CD4-positive, alpha-beta memory T cell (primary cell): ENCODE measurements at places on chromosomes 12 and 14.

DNA sequence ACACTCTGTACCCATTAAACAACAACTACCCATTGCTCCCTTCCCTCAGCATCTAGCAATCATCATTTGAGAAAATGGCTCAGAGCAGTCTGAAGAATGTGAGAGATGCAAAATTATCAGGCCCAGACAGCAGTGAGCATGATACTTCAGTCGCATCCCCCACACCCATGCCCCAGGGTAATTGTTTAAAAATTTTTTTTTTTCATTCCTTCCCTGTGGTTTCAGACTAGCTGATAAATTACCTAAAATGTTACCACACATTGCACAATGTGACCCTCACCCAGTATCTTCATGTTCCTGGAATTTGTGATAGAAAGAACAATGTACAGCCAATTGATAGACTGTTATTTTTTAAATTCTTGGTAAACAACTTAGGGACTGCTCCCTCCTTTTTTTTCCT lies 11.3 kb upstream of the USP15 start:
- DNase-seq, result no peak

GRCh38 chr12:42804928-42805327 lies 215.4 kb upstream of the PRICKLE1 start:
- DNase-seq, result no peak

DNA sequence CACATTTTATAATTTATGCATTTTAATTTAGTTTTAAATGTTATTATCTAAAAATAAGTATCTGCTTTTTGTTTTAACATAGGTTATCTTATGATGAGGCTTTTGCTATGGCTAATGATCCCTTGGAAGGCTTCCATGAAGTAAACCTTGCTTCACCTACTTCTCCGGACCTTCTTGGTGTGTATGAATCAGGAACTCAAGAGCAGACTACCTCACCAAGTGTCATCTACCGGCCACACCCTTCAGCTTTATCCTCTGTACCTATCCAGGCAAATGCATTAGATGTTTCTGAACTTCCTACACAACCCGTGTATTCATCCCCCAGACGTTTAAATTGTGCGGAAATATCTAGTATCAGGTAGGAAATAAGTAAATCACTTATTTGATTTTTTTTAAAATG lies 16.6 kb downstream of the RAB3IP start:
- DNase-seq, result no peak

DNA sequence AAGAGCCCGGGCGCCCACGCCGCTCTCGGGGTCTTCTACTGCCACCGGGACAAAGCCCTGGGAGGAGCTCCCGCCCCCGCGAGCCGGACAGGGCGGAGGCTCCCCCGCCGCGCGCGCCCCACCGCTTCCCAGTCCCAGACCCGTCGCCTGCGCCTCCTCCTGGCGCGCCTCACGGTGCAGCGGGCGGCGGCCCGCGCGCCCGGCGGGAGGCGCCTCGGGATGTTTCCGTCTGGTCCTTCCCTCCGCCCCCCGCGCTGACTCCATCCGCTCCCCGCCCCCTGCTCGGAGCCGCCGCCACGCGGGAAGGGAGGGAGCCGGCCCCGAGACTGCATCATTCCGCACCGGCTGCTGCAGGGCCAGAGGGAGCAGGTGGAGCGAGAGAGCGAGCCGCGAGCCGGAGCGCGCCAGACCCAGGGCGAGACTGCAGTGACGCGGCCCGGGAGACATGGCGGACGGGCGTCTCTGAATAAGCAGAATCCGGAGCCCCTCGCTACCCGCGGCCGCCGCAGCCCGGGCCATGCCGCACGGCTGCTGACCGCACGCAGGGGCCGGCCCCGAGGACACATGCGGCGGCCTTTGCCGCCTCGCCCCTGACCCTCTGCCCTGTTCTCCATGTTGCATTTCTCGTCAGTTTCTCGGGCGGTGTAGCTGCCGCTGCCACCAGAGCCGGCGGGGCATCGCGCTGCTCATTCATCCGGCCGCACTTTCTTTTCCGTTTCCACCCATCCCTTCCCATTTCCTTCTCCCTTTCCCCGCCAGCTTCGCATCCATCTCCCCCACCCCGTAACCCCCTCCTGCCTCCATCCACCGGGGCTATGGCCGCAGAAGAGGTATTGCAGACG lies at the start of gene BICD1:
Gene BICD1, plus strand, starts transcription at position 331 of the 842 bp plus-strand sequence. Its CDS starts 485 bp downstream, at position 816.
- peak; percentile 63 for DNase-seq

GRCh38 chr14:68331991-68332390 lies 460.9 kb downstream of the ZFP36L1 start:
- DNase-seq, result no peak

DNA sequence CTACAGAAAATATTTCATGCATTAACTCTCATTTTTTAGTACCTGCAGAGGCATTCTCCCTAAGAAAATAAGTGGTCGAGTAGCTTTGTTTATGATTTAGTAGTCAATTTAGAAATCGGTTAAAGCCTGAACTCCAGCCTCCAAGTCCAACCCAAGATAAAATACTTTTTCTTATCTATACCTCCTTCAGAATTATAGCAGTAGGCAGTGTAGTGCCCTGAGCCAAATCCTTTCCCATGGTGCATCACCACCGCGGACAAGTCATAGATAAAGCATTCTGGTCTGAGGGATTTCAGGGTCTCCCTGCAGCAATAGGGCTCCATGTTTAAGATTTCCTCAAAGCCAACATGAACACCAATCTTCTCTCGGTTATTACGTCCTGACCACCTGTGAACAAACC lies 30.5 kb downstream of the USP44 start:
- DNase-seq, result no peak

DNA sequence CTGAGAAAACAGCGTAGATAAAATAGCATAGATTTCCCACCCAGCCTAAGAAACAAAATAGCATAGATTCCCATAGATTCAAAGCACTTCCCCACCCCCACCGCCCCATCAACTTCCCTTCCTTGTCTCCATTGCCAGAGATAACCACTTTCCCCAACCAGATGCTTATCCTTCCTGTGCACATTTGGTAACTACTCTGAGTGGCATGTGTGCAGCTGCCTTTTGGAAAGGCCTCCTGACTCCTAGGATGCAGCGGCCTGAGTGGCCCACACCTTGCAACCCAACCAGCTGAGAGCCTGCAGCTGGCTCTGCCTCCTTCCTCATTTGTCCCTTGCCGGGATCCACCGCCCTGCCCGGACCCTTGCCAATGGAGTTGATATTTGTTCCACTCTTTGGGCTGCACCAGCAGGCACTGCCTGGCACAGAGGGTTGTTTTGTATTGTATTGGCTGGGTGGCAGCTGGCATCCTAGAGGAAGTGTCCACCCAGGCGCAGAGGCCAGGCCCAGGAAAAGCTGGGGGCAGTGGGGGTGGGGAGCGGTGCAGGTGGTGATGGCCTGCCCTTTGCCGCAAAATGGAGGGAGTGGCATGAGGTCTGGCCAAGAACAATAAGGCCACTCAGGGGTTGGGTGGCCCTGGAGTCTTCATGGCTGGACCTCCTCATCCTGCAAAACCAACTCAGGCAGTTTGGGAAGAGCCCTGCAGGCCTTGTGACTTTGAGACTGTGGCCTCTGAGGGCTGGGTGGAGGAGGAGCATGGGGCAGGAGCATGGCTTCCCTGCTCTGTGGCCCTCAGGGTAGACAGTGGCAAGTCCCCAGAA lies 4.9 kb downstream of the SLC48A1 start:
- DNase-seq, result no peak
